ENCODE measurements at places on chromosomes 5 and 9. TPM values are rescaled to one million over a fixed set of nuclear protein-coding genes. Genes with fewer than 3 reads are reported as not detected.

Gene TAF11L11
- not detected for total RNA-seq

Gene PRRX2
- 68.8 TPM for total RNA-seq

Gene SV2C
- not detected for total RNA-seq

Gene INSL6
- total RNA-seq, result not detected

Gene SOX30
- total RNA-seq, result not detected

Gene BTNL8
- total RNA-seq, result 0.29 TPM

Gene LHX3
- total RNA-seq, result not detected

Gene SLC6A19
- not detected for total RNA-seq

Gene PCDHGA8
- total RNA-seq, result 6.8 TPM

Gene SH3PXD2B
- total RNA-seq, result 43.3 TPM

DNA sequence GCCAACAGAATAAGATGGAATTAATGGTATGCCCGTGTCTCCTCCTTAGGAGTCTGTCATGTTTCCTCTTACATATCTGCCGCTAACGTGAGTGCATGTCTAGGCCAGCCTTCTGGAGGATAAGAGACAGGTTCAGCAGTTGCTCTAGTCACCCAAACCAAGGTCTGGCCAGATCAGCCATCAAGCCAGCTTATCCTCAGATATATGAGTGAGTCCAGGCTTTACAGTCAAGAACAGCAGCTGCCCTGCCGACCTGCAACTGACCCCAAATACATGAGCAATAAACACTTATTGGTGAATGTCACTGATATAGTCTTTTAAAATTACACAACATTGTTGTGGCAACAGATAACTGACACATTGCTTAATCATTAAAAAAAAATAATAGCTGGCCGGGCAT, 123.5 kb downstream of the TSSK1B start:
- no peak for DNase-seq

- DNase-seq, result no peak
Measured at GRCh38 chr9:21583628-21584377, 101.7 kb upstream of the IFNE start.

DNA sequence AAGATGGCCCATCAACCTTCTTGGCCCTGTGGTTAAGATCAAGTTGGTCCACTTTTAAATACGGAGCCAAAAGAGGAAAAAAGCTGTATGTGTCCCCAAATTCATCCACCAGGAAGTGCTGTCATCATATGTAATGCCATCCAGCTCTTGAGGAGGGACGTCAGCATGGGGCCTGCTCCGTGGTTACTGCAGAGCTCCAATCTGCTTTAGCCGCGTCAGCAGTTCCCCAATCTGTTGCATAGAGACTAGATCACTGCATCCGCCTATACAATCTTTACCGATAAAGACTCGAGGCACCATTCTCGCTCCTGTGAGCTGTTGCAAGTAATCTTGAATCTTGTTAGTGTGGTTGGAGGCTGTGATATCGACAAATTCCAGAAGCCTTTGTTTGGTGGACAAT, 65.7 kb downstream of the GABRA6 start:
- no peak for DNase-seq

DNA sequence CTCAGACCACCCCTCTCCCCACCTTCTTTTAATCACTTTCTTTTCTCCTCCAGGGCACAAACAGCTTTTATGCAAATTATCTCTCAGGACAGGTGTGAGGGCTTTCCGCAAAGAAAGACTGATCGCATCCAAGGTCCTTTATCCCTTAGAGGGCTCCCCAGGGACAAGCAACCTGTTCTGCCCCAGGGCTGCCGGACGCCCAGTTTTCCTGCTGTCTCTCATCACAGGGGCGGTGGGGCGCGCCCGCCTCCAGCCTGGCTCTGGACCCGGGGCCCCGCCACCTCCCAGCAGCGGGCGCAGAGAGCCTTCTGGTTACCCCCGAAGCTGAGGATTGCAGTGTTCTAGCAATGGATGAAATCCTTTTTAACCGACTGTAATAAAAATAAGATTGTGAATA, 266.1 kb downstream of the CWC27 start:
- DNase-seq, result peak; percentile 47

GRCh38 chr5:32842813-32843530, 131.9 kb downstream of the NPR3 start:
- no peak for DNase-seq

GRCh38 chr9:131585375-131585774, 40.1 kb downstream of the PRRT1B start:
- DNase-seq, result no peak

DNA sequence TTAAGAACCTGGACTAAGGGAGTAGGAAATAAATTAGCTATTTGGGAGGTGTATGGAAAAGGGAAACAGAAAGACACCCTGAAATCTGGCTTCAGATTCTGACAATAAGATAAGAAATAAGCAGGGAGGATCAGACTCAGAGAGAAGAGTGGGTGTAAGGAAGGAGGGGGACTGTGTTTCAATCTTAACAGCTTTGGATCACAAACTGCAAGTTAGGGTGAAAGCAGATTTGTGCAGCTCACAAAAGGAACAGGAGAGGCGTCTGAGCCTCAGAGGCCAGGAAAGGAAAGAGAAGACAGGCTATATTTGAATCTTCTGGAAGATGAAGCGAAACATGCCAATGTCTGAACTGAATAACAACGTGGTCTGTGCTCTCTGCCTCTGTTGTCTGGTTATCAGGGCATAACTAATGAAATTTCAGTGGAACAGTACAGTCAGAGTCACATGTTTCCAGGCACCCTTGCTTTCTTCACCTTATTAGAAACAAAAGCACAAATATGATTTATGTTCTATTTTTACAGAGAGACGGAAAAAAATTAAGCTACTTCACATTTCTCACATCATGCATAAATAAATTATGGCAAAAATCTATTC, 26.6 kb downstream of the SGTB start:
- DNase-seq, result no peak

- DNase-seq, result no peak
Measured at GRCh38 chr9:132372177-132373095, 17.6 kb upstream of the SETX start.

DNA sequence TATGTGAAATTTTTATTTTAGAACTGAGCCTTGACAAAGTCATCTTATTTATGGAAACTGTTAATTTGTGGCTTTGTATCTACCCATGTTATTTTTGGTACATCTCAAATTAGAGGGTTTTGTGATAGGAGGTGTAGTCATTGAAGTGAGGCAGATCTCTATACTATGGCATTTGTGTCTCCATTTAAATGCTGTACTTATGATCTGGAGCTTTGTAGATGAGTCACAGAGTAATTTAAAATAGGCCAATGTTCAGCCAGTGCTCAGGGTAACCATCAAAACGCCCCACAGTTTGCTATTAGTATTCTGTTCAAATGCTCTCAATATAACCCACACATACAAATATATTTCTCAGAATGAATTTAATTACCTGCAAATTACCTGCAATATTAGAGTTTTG, 351.5 kb upstream of the KLF9 start:
- no peak for DNase-seq

DNA sequence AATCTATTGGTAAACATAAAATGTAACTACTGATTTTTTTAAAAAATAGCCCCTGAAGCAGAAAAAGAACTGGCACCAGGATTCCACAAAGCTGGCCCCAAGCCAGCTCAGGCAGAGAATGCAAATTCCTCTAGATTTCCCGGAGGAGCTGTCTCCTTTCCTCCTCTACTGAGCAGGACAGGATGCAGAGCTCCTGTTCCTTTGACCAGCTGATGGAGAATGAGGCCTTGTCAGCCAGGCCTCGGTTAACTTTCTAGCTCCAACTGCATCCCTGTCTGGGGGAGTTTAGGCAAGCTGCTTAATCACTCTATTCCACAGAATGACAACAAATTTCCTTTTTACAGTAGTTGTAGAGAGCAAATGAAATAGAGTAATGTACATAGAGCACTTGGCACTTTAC, 155.5 kb downstream of the GNAQ start:
- no peak for DNase-seq

GRCh38 chr9:655875-656274, 185.6 kb upstream of the DMRT1 start:
- peak; percentile 82 for DNase-seq

- no peak for DNase-seq
Measured at GRCh38 chr5:60852940-60853339, 8.9 kb upstream of the ELOVL7 start.

DNA sequence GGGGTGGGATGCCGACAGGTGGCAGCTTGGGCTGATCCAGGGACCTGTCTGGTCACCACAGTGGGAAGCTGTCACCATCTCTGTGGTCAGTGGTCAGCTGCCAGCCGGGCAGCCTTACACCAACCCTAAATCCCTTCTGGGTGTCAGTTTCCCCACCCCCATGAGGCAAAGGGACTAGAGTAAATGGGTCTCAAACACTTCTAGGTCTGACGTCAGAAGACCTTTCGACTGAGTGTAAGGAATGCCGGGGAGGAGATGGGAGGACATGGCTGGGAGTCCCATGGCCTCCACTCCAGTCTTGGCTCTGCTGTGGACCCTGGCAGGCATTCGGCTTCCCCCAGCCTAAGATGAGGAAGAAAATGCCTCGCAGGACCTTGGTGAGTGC, 40.3 kb upstream of the SLC25A51 start:
- DNase-seq, result no peak

DNA sequence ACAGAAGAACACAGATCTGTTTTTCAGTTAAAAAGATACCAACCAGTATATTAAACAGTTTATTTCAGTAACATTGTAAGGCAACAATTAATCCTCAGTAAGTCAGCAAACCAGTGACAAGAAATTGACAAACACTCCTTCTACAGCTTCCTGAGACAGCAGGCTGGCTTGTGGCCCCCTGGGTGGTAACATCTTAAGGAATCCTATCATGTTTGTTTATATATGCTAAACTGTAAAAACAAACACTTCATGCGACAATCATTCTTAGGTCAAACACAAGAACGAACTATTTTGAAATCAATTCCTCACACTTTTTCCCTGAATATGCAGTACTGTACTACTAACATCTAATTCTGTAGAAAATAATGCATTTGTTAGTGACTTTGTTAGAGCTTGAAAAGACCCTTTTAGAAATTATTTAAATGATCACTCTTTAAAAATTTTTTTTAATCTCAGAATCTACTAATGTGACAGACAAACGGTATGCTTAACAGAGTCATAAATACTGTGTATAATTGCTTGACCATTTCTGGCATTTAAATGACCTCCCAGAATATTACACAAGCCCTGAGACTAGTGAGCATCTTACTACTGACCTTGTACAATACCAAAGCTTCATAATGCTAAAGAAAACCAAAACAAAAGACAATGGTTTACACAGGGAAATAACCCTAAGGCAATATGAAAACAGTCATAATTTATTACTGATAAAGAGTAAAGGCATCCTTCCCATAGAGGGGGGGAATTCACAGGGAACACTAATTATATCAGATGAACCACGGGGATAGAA, 48.2 kb downstream of the ERMP1 start:
- no peak for DNase-seq

GRCh38 chr5:43304525-43304924, 8.7 kb downstream of the HMGCS1 start:
- no peak for DNase-seq

DNA sequence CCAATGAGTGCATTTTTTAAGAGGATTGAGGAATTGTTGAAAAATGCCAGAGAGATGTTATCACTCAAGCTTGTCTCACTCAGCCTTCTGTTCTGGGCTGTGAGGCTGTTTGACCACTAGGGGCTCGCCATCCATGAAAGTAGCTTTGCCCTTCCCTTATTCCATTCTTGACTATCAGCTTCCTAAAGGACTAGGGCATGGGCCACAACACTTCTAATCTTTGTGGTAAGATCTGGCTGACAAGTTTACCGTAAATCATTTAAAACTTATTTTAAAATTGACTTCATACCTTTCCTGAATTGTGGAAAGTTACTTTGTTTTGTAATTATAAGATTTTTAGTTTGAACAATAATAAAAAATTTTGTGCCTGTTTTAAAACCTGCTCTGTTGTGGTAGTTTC, 49.5 kb downstream of the TJP2 start:
- no peak for DNase-seq

- DNase-seq, result no peak
Measured at GRCh38 chr9:106927916-106928315, 65.0 kb downstream of the ZNF462 start.

- no peak for DNase-seq
Measured at GRCh38 chr5:171250738-171251137, 58.3 kb upstream of the TLX3 start.

DNA sequence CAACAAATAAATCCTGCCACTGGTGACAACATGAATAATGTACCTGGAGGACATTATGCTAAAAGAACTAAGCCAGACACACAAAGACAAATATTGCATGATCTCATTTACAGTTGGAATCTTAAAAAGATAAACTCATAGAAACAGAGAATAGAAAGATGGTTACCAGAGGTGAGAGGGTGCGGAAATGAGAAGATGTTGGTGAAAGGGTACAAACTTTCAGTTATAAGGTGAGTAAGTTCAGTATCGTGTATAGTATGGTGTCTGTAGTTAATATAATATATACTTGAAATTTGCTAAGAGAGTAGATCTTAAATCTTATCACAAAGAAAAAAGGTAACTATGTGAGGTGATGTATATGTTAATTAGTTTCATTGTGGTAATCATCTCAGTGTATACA, 63.3 kb downstream of the PRRC1 start:
- no peak for DNase-seq

DNA sequence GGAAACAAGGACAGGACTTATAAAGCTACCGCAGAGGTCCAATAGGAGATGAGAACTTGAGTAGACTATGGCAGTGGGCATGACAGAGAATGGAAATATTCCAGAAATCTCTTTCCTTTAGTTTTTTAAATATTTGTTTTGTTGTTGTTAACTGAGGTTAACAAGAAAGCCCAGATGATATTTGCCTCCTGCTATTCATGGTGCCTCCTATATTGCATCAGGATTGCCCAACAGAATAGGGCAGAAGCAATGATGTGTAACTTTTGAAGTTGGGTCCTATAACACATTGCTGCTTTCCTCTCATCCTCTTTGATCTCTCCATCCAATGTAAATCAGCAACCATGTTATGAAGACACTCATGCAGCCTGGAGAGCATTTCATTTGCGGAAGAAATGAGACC, 42.8 kb downstream of the PDE4D start:
- no peak for DNase-seq

- DNase-seq, result no peak
Measured at GRCh38 chr9:72633966-72634365, 112.6 kb downstream of the TMC1 start.

DNA sequence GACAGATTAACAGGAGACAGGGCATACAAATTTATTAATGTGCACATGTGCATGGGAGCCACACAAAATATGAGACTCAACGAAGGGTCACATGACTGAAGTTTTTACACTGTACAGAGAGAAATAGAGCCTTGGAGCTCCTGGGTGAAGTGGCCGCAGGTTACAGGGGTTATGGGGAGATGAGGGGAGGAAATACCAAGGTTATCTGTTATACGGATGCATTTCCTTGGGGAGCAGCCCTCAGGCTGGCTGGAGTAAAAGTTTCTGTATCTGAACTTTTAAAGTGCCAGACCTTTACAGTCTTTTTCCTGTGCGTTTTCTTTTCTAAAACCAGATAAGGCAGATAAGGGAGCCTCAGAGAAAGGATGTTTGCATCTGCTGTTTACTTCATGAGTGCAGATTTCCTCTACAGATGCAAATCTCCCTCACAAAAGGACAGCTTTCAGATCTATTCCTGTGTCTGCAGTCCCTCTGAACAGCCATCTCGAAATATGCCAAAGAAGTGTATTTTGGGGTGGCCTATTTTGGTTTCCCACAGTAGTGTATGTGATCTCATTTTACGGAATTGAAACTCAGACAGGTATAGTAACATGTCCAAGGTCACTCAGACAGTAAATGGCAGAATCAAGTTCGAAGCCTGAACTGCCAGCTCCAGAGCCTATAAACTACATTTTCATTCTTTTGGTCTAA, 139.3 kb upstream of the FBXL17 start:
- DNase-seq, result no peak

GRCh38 chr5:157177953-157178352, 2.7 kb upstream of the ITK start:
- DNase-seq, result no peak

All from aorta (tissue), 5 donors.